Chondrocyte (in vitro differentiated cells): ENCODE measurements at places on chromosomes 3 and 15. TPM values are rescaled to one million over a fixed set of nuclear protein-coding genes. Genes with fewer than 3 reads are reported as not detected.

DNA sequence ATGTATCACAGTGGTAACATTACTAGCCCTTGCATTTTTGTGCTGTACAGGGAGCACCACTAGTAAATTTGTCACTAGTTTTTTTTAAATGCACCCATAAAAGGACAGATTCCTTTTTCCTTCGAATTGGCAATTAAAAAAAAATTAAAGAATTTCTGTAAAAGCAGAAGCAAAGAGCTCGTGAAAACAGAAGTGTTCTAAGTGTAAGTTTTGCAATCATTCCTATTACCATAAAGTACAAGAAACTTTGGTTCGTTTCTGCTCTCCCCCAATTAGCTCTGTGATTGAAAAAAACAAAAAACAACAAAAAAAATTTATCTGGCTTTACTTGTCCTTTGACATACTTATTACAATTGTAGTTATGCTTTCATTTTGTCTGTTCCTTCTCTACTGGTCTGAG lies 5.3 kb downstream of the SERP1 start:
- H3K4me3 ChIP-seq: no peak overlapping the region
- DNase-seq: no peak
- H3K27me3 ChIP-seq: no peaks in the 10 kb centered on the region
- H3K27ac ChIP-seq: no peak overlapping the region

- H3K4me1 ChIP-seq: peaks cover 15% of the 10 kb centered on the region
- DNase-seq: no peak
- peaks cover 3% of the 10 kb centered on the region for H3K36me3 ChIP-seq
- peaks cover 2% of the 10 kb centered on the region for H3K27me3 ChIP-seq
These were observed 353.6 kb downstream of the SHQ1 start for GRCh38 chr3:72494626-72495025.

GRCh38 chr3:163490119-163490518 lies 1588.2 kb downstream of the SI start:
- no peak for DNase-seq
- H3K4me1 ChIP-seq: no peaks in the 10 kb centered on the region
- H3K4me3 ChIP-seq: no peak overlapping the region
- peaks cover 2% of the 10 kb centered on the region for H3K36me3 ChIP-seq
- H3K27me3 ChIP-seq: no peaks in the 10 kb centered on the region

GRCh38 chr3:9810846-9811245 lies 784 bp downstream of the TTLL3 start:
- peak overlapping the region; percentile 81 for H3K4me3 ChIP-seq
- peaks cover 35% of the 10 kb centered on the region for H3K4me1 ChIP-seq
- DNase-seq: no peak
- no peaks in the 10 kb centered on the region for H3K27me3 ChIP-seq
- H3K36me3 ChIP-seq: peaks cover 7% of the 10 kb centered on the region
- peak overlapping the region; percentile 22 for H3K27ac ChIP-seq

DNA sequence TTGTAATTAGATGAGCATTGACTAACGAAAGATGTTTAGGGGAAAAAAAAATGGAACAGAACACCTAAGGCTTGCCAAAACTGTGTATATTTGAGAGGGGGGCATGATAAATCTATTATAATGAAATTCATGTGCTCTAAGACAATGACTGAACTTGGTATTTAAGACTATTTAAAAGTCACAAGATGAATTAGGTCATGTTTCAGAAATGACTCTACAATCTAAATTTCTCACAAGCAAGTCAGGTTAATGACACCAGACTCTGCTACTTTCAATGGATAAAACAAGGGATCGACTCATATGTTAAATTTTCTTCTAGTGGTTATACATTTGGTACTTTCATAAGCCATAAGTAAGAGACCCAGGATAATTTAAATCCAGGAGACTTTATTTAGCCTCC lies 78.4 kb downstream of the DUT start:
- no peak overlapping the region for H3K4me3 ChIP-seq
- H3K27me3 ChIP-seq: no peaks in the 10 kb centered on the region
- peak overlapping the region; percentile 70 for H3K27ac ChIP-seq
- no peak for DNase-seq
- H3K4me1 ChIP-seq: peaks cover 82% of the 10 kb centered on the region
- H3K36me3 ChIP-seq: peaks cover 47% of the 10 kb centered on the region

The SERPINI2 gene
- total RNA-seq: not detected in 3 replicates

The FGF7 gene
- total RNA-seq: 1.1 TPM in 1 of 3 replicates, not detected in the others

The UPK1B gene
- not detected in 3 replicates for total RNA-seq
